ENCODE measurements at places on chromosomes 6 and 20.
A peak's percentile ranks its signal among the peaks of the same experiment; 100 is the strongest.

DNA sequence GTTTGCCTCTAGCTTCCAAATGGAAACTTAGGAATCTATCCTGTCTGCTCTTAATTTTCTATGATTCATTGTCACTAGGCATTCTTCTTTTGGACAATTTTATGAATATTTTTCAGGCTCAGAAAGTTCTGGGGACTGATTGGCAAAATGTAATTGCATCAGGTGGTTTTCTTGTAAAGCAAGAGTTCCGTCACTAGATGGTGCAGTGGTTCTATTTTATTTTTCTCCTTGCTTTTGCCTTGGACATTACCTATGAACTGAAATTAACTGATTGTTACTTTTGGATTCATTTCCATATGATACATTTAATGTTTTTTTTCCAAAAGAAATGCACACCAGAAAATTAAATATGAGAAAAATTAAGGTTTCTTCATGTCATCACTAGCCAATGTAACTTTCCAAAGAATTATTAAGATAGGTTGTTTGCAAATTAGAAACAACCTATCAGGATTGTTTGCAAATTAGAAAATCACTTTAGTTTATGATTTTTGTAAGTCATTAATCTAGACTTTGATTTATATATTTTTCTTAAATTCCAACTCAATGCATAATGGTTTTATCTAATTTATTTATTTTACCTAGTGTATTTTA, 48.0 kb downstream of the TMEM170B start:
- no peak for DNase-seq
- H3K4me1 ChIP-seq: no peaks in the 10 kb centered on the region
- H3K27ac ChIP-seq: no peak overlapping the region
- H3K36me3 ChIP-seq: no peaks in the 10 kb centered on the region
- no peaks in the 10 kb centered on the region for H3K27me3 ChIP-seq

DNA sequence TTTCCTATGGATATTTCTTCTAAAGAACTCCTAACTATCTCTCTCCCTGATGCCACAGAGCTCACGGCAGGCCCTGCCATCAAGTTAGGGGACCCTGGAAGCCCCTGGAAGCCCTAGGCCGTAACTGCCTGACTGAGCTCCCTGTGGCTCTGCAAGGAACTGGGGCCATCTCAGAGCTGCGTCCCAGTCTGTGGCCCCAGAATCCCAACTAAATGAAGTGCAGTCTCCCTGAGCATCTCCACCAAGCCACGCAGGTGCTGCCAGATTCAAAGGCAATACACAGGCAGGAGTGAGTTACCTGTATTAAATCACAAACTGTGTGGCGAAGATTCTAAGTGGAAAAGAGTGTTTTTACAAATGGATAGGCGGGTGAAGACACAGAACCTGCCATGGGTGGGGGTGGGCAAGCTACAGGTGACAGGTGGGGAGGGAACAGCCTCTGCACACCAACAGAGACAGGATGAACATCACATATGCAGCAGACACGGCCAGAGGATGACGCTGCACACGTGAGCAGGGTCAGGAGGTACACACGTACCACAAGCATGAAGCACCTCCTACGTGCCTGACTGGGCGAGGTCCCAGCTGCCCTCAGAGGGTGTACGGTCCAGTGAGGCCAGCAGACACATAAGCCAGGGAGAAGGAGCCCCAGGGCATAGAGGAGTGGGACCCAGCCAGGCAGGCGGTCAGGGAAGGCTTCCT, 358.5 kb downstream of the ZFAND3 start:
- no peak overlapping the region for H3K27ac ChIP-seq
- H3K27me3 ChIP-seq: no peaks in the 10 kb centered on the region
- H3K4me1 ChIP-seq: no peaks in the 10 kb centered on the region
- no peak overlapping the region for H3K4me3 ChIP-seq

GRCh38 chr6:40928307-40928706, 110.7 kb downstream of the UNC5CL start:
- no peaks in the 10 kb centered on the region for H3K4me1 ChIP-seq
- no peaks in the 10 kb centered on the region for H3K36me3 ChIP-seq
- H3K27me3 ChIP-seq: no peaks in the 10 kb centered on the region
- no peak overlapping the region for H3K4me3 ChIP-seq
- DNase-seq: no peak

DNA sequence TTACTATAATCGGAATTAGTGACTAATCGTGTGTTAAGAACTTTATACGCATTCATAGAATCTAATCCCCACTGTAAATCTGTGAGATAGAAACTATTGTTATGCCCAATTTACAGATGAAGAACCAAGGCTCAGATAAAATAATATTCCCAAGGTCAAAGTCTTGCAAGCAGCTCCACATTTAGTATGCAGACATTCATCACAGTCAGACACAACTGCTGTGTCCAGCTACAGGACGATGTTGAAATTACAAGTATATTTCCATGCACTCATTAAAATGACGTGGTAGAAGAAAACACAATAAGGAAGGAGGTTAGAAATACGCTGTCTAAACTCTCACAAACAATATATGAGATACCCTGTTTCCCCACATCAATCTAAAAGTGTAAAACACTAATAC, 82.5 kb downstream of the PREX1 start:
- H3K36me3 ChIP-seq: no peaks in the 10 kb centered on the region
- DNase-seq: no peak
- no peaks in the 10 kb centered on the region for H3K27me3 ChIP-seq
- H3K4me3 ChIP-seq: no peak overlapping the region

DNA sequence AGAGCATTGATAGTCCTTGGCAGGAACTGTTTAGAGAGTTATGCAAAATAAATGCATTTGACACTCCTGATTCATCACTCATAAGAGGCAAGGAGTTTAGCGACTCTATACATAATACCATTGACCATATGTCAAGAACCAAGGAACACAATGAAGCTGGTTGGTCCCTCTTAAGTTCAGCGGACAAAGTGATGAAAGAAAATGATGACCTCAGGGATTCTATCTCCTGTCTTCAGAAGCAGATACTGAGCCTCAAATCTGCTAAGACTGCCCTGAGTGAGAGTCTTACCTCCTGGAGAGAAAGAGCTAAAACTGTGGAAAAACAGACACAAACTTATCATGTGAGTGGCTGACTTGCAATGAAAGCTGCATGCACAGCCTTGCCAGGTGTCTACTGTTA, 9.5 kb upstream of the NKAIN2 start:
- DNase-seq: no peak
- H3K36me3 ChIP-seq: no peaks in the 10 kb centered on the region

- DNase-seq: no peak
- no peak overlapping the region for H3K4me3 ChIP-seq
- H3K36me3 ChIP-seq: no peaks in the 10 kb centered on the region
- no peaks in the 10 kb centered on the region for H3K4me1 ChIP-seq
These were observed 9.9 kb upstream of the SPATS1 start for GRCh38 chr6:44332585-44332984.

- no peak overlapping the region for H3K4me3 ChIP-seq
- no peaks in the 10 kb centered on the region for H3K27me3 ChIP-seq
- no peak overlapping the region for H3K27ac ChIP-seq
These were observed 24.9 kb upstream of the PI16 start for GRCh38 chr6:36929607-36930006.

DNA sequence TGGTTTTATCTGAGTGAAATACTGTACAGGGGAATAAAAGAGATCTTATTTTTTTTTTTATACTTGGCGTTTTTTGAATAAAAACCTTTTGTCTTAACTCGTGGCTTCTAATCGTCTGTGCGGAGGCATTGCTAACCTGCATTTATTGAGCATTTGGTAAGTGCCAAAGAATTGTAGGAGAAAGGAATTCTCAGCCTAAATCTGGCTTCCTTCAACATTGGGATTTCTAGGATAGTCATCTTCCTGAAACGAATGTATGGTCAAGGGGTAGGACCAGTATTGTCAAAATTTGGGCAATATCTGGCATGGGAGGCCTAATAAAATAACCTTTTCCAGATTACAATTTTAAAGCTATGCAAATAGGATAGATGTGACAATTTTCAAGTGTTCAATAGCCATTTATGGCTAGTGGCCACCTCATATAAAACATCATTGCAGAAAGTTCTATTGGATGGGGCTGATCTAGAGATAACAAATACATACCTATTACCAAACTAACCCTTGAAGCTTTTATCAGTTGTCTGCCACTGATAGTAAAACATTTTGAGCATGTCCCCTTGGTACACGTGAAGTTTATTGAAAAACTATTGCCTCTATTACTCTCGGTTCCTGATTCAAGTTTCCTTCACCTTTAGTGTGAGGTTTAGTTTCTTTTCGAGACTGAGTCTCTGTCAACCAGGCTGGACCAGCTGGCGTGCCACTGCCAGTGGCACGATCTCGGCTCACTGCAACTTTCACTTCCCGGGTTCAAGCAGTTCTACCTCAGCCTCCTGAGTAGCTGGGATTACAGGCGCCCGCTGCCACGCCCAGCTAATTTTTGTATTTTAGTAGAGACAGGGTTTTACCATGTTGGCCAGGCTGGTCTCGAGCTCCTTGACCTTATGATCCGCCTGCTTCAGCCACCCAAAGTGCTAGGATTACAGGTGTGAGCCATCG, 5.6 kb downstream of the PIM1 start:
- H3K4me1 ChIP-seq: no peaks in the 10 kb centered on the region
- no peak overlapping the region for H3K4me3 ChIP-seq
- peak overlapping the region; percentile 18 for H3K27ac ChIP-seq
- no peaks in the 10 kb centered on the region for H3K36me3 ChIP-seq
- DNase-seq: no peak
- no peaks in the 10 kb centered on the region for H3K27me3 ChIP-seq

- no peaks in the 10 kb centered on the region for H3K4me1 ChIP-seq
- H3K36me3 ChIP-seq: no peaks in the 10 kb centered on the region
- no peaks in the 10 kb centered on the region for H3K27me3 ChIP-seq
- no peak overlapping the region for H3K4me3 ChIP-seq
- DNase-seq: no peak
These were observed 147.9 kb upstream of the PRND start for GRCh38 chr20:4573564-4574355.

DNA sequence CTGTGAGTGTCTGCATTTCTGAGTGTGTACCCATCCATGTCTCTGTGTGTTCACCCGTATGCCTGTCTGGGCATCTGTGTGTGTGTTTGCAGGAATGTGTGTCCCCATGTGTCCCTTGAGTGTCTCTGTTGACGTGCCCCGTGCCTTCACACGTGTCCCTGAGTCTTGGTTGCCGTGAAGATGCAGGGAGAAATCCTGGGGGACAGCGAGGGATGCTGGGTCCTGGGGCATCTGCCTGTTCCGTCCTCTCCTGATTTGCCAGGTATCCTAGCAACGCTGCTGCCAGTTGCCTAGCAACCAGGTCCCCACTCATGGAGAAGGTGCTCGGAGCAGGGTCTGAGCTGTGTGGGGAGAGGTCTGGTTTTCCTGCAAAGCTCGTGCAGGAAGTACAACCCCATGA, 6.0 kb upstream of the LKAAEAR1 start:
- no peaks in the 10 kb centered on the region for H3K27me3 ChIP-seq
- H3K4me1 ChIP-seq: no peaks in the 10 kb centered on the region
- no peak overlapping the region for H3K27ac ChIP-seq
- DNase-seq: no peak
- no peak overlapping the region for H3K4me3 ChIP-seq
- no peaks in the 10 kb centered on the region for H3K36me3 ChIP-seq

GRCh38 chr20:237929-238328, 10.9 kb downstream of the DEFB129 start:
- H3K36me3 ChIP-seq: no peaks in the 10 kb centered on the region
- no peaks in the 10 kb centered on the region for H3K27me3 ChIP-seq
- H3K4me3 ChIP-seq: peak overlapping the region; percentile 14
- no peak overlapping the region for H3K27ac ChIP-seq
- H3K4me1 ChIP-seq: no peaks in the 10 kb centered on the region

- no peak overlapping the region for H3K27ac ChIP-seq
- no peak overlapping the region for H3K4me3 ChIP-seq
- DNase-seq: no peak
- H3K27me3 ChIP-seq: no peaks in the 10 kb centered on the region
- H3K4me1 ChIP-seq: no peaks in the 10 kb centered on the region
These were observed 306.2 kb upstream of the ZFP64 start for GRCh38 chr20:52497731-52498130.

GRCh38 chr6:155259897-155260296, 3.9 kb upstream of the CLDN20 start:
- DNase-seq: no peak
- H3K27me3 ChIP-seq: no peaks in the 10 kb centered on the region
- no peak overlapping the region for H3K27ac ChIP-seq
- H3K36me3 ChIP-seq: no peaks in the 10 kb centered on the region

- peak; percentile 48 for DNase-seq
- H3K27ac ChIP-seq: peak overlapping the region; percentile 70
- H3K4me1 ChIP-seq: no peaks in the 10 kb centered on the region
- no peak overlapping the region for H3K4me3 ChIP-seq
These were observed 46.0 kb downstream of the DSTN start for GRCh38 chr20:17615645-17616479.

DNA sequence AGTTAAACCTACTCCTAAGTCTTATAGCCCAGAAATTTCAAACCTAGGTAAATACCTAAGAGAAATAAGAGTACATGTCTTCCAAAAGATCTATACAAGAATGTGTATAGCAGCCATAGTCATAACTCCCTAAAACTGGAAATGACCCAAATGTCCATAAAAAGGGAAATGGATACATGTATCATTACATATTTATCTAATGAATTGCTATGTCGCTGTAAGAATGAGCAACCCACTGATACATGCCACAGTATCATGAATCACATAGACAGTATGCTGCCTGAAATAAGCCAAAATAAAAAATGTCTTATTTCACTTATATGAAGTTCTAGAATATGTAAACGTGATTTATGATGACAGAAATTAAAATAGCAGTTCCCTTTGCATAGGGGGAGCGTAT, 679.5 kb downstream of the MAFB start:
- H3K4me1 ChIP-seq: no peaks in the 10 kb centered on the region
- no peaks in the 10 kb centered on the region for H3K36me3 ChIP-seq
- H3K27me3 ChIP-seq: no peaks in the 10 kb centered on the region
- no peak overlapping the region for H3K4me3 ChIP-seq
- DNase-seq: no peak
- H3K27ac ChIP-seq: no peak overlapping the region

GRCh38 chr6:33717934-33718455, 6.5 kb upstream of the UQCC2 start:
- H3K4me3 ChIP-seq: no peak overlapping the region
- H3K36me3 ChIP-seq: no peaks in the 10 kb centered on the region
- H3K4me1 ChIP-seq: no peaks in the 10 kb centered on the region
- H3K27ac ChIP-seq: no peak overlapping the region
- no peaks in the 10 kb centered on the region for H3K27me3 ChIP-seq
- DNase-seq: no peak

- H3K27ac ChIP-seq: no peak overlapping the region
- DNase-seq: peak; percentile 60
- no peaks in the 10 kb centered on the region for H3K36me3 ChIP-seq
- H3K4me1 ChIP-seq: peaks cover 3% of the 10 kb centered on the region
These were observed 70.0 kb downstream of the PTPN1 start for GRCh38 chr20:50580016-50580747.

- H3K4me3 ChIP-seq: no peak overlapping the region
- H3K27ac ChIP-seq: no peak overlapping the region
- H3K4me1 ChIP-seq: no peaks in the 10 kb centered on the region
- no peaks in the 10 kb centered on the region for H3K27me3 ChIP-seq
These were observed 250.1 kb downstream of the BCKDHB start for GRCh38 chr6:80356545-80356944.

- H3K27ac ChIP-seq: no peak overlapping the region
- no peak overlapping the region for H3K4me3 ChIP-seq
- H3K36me3 ChIP-seq: no peaks in the 10 kb centered on the region
- no peaks in the 10 kb centered on the region for H3K4me1 ChIP-seq
These were observed 99.3 kb downstream of the PAX1 start for GRCh38 chr20:21804802-21805201.

- no peaks in the 10 kb centered on the region for H3K4me1 ChIP-seq
- H3K27ac ChIP-seq: no peak overlapping the region
These were observed 33.4 kb upstream of the SLC22A1 start for GRCh38 chr6:160088069-160088783.

- H3K27me3 ChIP-seq: no peaks in the 10 kb centered on the region
- no peaks in the 10 kb centered on the region for H3K36me3 ChIP-seq
- H3K4me3 ChIP-seq: no peak overlapping the region
- H3K27ac ChIP-seq: no peak overlapping the region
- H3K4me1 ChIP-seq: no peaks in the 10 kb centered on the region
These were observed 567.8 kb downstream of the GRIK2 start for GRCh38 chr6:101961357-101961756.
